ENCODE measurements at places on chromosomes 7 and 10.

DNA sequence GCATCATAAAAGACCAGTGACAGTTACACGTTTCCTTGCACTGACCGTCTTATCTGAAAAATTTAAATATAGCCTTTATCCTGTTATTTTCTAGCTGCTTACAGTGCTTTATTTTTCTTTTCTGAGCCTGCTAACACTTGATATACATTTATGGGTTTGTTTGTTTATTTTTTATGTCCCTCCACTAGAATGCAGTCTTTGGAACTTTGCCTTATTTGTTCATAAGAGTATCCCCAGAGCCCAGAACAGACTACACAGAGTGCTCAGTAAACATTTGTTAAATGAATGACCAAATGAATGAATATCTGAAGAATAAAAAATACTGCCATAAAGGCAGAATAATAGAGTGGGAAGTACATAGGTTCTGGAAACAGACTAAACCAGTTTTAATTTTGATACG, 202.3 kb upstream of the LRRN3 start:
- DNase-seq, result no peak

- DNase-seq, result no peak
Observed at GRCh38 chr10:48306870-48307710, 613 bp downstream of the MAPK8 start.

GRCh38 chr7:96962221-96962885, 43.0 kb upstream of the DLX6 start:
- no peak for DNase-seq

DNA sequence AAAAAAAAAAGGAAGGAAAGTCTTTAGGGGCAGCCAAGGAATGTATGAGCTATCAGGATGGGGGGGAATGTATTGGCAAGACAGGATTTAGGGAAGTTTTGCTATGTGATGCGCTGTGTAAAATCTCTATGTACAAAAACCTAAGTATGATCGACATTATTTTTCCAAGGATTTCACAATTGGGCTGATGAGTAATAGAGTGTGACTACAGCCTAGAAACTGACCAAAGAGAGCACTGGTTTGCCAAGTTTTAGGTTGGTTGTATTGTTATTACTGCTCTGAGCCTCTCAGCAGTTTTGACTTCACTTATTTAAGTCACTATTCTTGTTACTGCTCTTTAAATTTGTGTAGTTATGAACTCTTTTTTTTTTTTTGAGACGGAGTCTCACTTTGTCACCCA, 107.3 kb downstream of the NRCAM start:
- no peak for DNase-seq

- DNase-seq, result no peak
Observed at GRCh38 chr10:77111611-77112550, 525.7 kb downstream of the KCNMA1 start.

- DNase-seq, result no peak
Observed at GRCh38 chr10:102375250-102375649, 20.3 kb upstream of the NFKB2 start.

GRCh38 chr7:81236560-81236959, 317.7 kb upstream of the SEMA3C start:
- no peak for DNase-seq

DNA sequence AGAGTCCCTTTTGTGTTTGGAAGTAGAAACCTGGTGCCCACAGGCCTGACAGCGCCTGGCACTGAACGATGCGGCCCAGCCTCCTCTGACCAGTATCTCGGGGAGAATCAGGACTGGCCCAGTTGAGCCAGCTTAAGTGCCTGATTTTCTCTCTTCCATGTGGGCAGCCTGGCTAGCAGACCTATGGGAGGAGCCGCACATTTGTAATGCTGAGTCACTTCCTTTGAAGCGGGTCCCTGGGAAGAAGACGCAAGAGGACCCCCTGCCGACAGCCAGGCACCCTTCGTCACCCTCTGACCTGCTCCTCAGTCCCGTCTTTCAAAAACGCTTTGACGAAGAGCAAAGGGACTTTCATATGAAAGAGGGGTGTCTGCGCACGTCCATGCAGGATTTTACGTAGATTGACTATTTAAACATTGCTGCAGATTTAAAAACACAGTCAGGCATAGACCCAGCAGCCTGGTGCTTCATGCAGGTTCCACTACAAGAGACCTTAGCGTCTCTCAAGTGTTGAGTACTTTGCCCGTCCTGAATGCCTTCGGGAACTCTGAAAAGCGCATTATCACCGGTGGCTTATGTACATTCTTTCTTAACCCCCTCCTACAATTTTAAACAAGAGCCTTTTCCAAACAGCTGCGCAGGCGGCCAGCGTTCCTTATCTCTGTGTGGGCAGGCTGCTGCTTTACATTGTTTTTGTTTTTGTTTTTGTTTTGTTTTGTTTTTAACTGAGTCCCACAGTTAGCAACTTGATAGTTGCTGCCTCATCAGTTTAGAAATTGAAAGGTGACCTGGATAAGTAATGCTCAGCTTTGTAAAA, 36.5 kb upstream of the AP5Z1 start:
- no peak for DNase-seq

GRCh38 chr7:14446829-14447228, 455.7 kb downstream of the DGKB start:
- no peak for DNase-seq

DNA sequence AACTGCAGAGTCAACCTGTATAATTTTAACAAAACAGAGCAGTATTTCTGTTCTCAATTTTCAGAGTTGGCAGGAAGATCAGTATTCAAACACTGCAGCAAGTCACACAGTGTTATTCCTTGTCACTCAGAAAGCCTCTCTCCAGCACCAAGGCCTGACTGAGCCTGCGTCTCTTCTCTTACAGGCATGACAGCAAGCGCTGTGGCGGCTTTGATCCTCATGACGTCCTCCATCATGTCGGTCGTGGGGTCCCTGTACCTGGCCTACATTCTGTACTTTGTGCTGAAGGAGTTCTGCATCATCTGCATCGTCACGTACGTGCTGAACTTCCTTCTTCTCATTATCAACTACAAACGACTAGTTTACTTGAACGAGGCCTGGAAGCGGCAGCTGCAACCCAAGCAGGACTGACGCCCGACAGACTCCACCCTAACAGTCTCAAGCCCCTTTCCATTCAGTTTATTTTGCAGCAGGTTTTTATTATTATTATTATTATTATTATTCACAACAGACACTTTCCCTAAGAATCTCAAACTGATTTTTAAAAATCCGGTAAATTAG, 28.0 kb downstream of the GUSB start:
- DNase-seq, result no peak

- DNase-seq, result no peak
Observed at GRCh38 chr7:19709249-19709578, 377 bp upstream of the POLR1F start.

DNA sequence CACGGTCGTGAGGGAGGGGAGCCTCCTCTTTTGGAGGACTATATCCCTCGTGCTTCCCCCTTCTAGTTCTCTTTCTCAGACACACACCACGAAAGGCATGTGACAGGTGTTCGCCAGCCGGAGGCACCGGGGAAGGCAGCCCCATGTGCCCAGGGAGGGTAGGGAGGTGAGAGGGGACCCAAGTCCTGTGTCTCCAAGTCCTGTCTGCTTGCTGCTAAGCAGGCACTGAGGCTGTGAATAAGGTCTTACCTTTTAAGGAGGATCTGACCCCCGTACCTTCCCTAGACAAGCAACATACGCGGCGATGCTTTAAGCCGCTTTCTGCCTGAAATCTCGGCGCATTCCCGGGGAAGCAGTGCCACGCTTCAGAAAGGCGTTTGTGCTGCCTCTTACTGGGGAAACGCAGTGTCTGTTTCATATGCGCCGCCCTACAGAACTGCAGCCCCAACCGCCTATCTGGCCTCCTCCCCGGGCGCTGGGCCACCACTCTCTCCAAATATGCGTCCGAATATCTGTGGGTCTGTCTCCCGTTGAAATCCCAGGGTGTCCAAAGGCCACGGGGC, 770 bp downstream of the PLXNA4 start:
- DNase-seq, result no peak

DNA sequence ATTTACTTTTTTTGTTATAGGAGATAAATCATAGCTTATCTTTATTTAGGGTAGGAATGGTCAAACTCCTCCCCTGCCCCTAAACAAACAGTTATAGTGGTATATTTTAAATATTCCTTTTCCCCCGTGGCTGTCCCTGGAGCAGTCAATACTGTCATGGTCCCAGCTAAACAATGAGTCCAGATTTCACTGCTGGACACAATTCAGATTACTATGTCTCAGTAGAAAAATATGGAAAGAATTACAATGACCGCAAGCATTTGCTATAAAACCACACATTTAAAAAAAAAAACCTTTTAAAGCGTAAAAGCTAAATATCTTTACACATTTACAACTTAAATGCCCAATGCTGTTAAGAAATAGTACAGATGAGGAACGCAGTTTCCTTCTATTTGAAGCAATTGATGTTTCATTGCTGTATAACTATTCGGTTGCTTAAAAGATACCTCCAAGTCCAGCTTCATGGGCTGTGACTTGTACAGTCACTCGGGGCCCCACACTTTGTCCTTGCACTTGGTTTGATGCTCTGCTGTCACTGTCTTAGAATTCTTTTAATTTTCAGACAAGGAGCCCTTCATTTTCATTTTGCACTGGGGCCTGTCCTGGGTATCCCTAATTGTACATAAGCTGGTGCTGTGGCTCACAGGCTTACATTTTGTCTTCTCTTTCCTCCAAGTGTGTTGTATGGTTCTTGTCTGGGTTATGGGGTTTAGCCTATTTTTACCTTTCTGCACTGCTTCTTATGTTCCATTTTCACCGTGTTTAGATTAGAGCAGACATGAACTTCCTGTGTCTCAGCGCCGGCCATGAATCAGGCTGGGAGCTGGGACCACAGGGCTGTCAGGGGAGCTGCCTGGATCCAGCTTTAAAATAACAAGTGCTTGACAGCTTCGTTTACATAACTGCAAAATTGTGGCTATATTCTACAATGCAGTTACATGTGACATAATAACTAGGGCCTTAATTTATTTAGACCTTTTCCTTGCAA, 530.2 kb upstream of the FZD8 start:
- DNase-seq, result no peak

DNA sequence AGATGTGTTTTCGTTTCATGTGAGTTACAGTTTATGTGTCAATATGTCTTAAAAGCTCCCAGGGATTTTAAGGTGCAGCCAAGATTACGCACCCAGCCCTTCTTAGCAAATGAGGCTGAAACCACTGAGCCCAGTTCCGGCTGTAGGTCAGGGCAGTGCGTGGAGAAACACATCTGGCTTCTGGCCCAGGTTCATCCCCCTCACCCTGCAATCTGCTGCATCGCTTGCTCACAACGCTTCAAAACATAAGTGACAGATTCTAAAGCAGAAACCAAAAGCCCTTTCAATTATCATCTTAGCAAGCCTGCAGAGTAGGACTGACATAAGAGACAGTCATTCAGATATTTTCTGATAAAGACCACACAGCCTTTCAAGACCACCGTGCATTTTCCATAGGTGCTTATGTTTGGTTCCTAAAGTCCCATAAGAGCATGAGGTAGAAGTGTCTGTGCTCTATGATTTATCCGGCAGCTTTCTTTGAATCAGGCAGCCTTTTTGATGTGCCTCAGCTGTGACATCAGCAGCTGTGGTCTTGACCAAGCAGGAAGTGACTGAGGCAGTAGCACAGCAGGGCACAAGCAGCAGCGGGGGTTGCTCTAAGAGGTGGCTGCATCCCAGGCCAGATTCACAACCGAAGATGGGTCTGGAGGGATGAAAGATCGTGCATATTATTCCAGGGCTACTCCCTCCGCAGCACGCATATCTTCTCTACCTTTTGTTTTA, 72.1 kb upstream of the LYZL2 start:
- peak; percentile 25 for DNase-seq

DNA sequence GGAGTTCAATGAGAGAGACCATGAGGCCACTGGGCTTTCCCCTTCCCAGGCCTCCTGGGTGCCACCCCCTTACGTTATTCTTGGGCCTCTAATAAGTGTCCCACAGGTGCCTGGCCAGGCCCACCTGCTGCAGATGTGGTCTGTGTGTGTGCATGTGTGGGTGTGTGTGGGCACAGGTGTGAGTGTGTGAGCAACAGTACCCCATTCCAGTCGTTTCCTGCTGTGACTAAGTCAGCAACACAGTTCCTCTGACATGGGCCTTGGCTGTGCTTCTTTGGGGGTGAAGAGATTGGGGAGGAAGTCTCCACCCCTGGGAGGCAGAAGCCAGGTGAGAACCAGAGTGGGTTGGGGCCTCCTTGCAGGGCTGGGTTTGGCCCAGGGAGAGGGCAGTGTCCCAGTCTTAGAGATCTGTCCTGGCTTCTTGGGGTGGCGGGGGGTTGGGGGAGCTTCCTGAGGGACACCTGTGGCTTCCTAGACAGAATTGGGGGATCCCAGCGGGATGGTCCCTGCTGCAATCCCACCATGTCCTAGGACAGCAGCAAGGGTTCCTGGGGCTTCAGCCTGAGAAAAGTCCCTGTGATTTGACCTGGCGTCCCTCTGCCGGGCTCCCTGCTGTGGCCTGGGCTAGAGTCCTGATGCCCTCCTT, 4.1 kb upstream of the PILRB start:
- no peak for DNase-seq

- no peak for DNase-seq
Observed at GRCh38 chr10:121457729-121458128, 140.5 kb downstream of the FGFR2 start.

GRCh38 chr7:140595468-140596092, 45.0 kb downstream of the DENND2A start:
- DNase-seq, result no peak

DNA sequence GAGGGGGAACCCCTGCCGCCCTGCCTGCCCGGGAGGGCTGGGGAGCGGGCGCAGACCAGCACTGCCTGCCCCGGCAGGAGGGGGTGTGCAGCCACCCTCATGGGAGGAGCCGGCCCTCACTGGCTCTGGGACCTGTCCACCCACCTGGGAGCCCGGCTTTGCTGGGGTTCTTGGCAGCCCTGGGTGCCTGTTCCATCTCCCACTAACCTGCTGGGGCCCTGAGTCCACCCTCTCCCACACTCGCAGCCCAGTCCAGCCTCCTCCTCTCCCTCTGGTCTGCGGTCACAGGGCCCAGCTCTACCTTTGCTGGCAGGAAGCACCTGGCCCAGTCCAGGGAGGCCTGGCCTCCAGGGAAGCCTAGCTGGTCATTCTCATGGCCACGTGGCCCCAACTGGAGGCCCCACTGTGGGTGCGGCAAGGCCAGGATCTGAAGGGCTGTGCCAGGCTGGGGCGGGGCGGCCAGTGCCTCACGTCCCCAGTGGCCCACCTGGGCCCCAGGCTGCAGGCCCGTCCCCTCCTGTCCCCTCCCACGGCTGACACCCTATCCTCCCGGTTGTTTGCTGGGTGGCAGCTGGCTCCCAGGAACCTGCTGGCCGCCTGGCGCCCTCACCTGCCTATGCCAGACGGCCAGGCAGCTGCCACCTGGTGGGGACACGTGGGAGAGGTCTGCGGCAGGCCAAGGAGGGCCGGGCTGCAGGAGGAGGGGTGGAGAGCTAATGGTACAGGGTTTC, at the start of gene TMEM184A:
Gene TMEM184A (minus strand): TSS at position 393 of the 731 bp plus-strand sequence. CDS start 721 bp downstream, outside the sequence.
- DNase-seq, result peak; percentile 79
